T-helper 17 cell (primary cell): ENCODE measurements at places on chromosomes 2 and 18. TPM values are rescaled to one million over a fixed set of nuclear protein-coding genes. Genes with fewer than 3 reads are reported as not detected.

Gene GALNT3
- 7.7 TPM for total RNA-seq

Gene PLCL1
- 27.2 TPM for total RNA-seq

Gene CHRNG
- total RNA-seq = not detected

Gene HRH4
- 3.2 TPM for total RNA-seq

Gene BIRC6
- total RNA-seq = 148 TPM

Gene RMDN2
- total RNA-seq = 3.4 TPM

Gene IGFBP5
- not detected for total RNA-seq

Gene NPAS2
- 5.9 TPM for total RNA-seq

Gene TBR1
- not detected for total RNA-seq

Gene CNGA3
- not detected for total RNA-seq

Gene CXCR1
- not detected for total RNA-seq

Gene C2orf42
- total RNA-seq = 18.1 TPM

Gene CCDC85A
- total RNA-seq = not detected

Gene C2orf74
- total RNA-seq = 4.9 TPM

Gene GPR39
- total RNA-seq = 0.10 TPM
